ENCODE measurements at places on chromosomes 3 and 15. TPM values are rescaled to one million over a fixed set of nuclear protein-coding genes. Genes with fewer than 3 reads are reported as not detected.

DNA sequence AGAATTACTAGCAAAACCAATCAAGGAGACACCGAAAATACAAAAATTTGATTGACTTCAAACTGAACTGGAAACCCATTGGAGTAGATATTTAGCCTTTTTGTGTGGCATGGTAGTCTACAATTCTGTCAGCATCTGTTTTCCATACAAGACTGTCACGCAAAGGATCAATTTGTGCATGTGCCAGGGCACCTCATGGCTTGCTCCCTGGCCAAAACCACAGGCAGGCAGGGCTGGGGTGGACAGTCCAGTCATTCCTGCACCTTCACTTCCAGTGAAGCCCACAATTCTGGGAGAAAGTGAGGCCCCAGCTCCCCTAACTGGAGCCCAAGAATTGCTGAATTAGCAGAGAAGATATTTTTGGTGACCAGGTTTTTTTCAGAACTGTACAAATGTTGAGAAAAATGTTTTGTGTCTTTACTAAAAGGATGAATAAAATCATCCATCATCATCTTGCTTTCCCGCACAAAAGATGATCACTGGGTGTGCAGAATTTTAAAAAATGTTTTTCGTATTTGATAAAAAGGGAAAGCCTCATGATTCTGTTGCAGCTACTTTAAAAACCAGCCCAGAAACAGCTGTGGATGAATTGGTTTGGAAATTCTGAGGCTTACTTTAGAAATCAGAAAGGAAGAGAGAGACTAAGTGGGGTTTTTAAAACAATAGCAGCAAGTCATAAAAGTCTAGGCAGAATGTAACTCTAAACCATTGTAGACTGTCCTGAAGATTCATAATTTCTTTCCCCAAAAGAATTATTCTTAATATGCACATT, 86.4 kb downstream of the PCCB start:
- no peak for ATAC-seq

DNA sequence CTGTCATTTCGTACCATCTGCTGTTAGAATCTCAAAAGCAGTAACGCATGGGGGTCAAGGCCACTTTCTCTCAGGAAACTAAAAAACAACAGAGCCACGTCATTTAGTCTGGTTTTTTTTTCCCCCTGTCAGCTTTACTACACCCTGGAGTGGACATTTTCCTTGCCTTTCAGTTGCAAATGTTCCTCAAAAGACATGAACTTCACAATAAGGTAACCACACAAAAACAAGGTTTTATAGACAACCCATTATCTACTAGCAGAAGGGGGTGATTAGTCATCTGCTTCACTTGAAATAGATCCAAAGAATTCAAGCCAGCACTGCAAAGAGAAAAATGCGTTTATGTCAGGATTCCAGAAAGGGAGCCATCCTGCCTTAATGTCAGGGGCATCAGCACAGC, 171.8 kb upstream of the CDIN1 start:
- no peak for ATAC-seq

The ZIC1 gene
- total RNA-seq: not detected

The GOLGA8S gene
- total RNA-seq: 0.06 TPM

- no peak for ATAC-seq
These were observed 78.6 kb downstream of the PLD1 start for GRCh38 chr3:171731691-171732090.

- no peak for ATAC-seq
These were observed at the start of gene SOX2 for GRCh38 chr3:181711325-181712135. SOX2 (plus strand) TSS chr3:181711925; CDS start chr3:181712361, 436 bp downstream.

DNA sequence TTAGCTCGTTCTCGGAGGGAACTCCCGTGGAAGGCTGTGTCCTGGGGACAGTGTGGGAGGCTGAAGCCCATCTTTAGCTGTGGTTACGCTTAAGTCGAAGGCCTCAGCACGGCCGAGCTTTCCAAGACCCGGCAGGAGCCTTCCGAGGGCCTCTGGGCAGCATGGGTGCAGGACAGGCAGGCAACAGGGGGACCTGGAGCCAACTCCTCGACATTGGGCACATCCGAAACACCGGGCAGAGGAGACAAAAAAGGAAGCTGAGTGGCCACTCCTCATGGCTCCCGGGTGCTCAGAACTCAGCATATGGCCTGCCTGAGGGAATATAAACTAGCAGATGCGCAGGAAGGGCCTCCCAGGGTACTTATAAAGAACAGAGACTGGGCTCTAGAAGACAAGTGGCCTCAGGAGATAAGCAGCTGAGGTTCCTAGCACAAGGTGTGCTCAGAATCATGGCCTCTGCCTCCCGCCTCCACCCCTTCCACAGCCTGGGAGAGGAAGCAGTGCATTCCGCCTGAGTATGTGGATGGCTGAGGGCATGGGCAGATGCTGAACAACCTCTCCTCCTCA, 34.1 kb downstream of the ABTB1 start:
- no peak for ATAC-seq

DNA sequence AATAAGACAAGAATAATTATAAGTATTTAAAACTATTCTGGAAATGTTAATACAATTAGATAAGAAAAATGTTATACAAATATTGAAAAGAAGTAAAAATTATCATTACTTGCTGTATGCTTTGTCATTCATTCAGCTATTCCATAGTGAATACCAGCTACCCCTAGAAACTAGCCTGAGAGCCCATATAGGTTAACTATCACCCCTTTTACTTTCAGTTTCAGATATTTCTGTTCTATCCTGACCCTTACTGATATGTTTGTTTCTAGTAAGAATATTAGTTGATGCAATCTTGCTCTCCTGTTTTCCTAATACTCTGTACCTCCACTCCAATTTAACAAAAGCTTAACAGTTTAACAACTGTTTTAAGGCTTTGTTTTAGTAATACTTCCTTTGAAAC, 31.6 kb downstream of the FAM227B start:
- ATAC-seq: no peak

GRCh38 chr3:45773072-45773471, 23.3 kb downstream of the SLC6A20 start:
- ATAC-seq: peak; percentile 9

The KLF15 gene
- total RNA-seq: 0.16 TPM

DNA sequence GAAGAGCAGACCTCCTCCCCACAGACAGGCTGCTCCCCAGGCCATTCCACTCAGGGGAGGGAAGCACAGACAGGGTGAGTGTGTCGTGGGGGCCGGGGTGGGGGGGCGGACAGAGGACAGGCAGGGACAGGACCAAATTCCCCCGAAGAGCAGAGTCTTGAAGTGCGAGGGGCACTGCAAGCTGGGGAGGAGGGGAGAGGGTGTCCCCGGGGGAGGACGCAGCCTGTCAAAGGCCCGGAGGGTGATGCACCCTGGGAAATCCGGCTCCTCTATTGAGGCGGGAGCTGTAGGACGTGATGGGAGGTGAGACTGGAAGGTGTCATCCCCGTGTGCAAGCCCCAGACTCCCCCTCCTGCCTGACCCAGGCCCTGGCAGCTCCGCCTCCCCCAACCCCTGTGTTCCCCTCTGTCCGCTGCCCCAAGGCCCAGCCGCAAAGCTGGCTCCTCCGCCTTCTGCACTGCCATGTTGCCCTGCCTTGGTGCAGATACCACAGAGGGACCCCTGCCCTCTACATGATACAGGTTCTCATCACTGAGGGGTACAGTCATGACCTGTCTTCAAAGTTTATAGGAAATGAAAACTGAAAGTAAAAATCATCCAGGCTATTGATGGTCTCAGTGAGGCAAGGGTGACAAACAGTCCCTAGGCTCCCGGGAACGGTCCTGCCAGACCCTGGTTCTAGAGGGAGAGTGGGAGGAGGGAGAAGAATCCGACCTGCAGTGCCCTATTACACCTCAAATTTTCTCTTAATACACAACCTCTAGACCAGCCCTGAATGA, 76.3 kb upstream of the IQSEC1 start:
- ATAC-seq: peak; percentile 50

GRCh38 chr15:69704229-69704628, 251.6 kb downstream of the RPLP1 start:
- no peak for ATAC-seq

- ATAC-seq: no peak
These were observed 11.3 kb upstream of the TMEM87A start for GRCh38 chr15:42284551-42284950.

GRCh38 chr3:65963787-65964677, 74.7 kb downstream of the MAGI1 start:
- ATAC-seq: peak; percentile 94

DNA sequence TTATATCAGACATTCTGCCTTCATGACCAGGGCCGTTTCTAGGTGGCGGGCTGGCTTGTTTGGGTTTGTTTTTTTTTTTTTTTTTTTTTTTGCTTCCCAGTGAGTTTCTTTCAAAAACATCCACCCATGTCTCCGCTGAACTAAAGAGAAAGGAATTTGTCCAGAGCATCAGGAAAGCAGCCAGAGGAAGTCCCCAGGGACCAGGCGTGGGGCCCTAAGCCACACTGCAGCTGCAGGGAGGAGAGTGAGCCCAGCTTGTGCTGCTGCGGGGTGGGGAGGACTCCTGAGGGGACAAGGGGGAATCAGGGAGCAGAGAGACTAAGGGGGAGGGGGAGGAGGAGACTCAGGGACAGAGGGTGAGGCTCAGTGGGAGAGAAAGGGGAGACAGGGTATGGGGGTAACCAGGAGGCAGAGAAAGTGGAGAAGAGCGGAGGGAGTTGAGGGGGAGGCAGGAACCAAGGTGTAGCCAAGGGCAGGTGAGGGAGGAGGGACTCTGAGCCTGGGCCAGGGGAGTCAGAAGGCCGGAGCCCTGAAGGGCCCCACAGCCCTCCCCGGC, 49.5 kb downstream of the CYP11A1 start:
- no peak for ATAC-seq

- no peak for ATAC-seq
These were observed 2.3 kb downstream of the SUCNR1 start for GRCh38 chr3:151875759-151876158.

DNA sequence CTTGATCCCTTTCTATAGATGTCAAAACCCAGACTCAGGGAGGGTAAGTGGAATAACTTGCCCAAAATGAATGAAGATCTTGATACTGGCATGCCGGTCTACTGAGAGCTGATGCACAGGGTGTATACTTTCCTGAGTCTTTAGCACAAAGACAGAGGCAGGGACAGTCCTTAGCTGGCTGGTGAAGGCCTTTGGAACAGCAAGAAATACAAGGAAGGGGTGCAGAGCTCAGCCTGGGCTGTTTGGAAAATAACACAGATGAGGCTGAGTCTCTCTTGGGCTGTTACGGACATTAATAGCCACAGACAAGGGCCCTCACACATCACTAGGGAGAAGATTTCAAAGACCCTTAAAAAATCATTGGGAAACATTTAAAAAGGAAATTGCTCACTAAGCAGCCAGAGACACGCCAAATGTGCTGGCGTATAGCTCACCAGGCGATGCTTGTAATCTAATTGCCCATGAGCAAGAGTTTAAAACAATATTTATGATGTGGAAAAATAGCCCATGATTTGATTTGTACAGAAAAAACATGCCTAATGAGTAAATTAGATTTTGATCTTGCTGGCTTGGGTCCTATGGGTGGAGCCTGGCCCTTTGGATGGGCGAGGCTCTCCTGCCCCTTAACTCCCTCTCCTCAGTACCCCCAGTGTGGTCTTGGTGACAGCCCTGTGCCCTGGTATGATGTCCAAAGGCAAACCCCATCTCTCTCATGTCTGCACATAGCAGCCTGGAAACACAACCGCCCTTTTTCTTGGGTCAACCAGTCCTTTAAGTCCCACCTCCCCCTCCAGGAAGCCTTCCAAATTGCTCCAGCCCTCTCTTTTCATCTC, 81.8 kb upstream of the MRPS22 start:
- ATAC-seq: no peak

The ETFA gene
- total RNA-seq: 113 TPM

- ATAC-seq: no peak
These were observed 2.7 kb downstream of the RNF13 start for GRCh38 chr3:149815728-149816127.

The SLC51B gene
- total RNA-seq: not detected

DNA sequence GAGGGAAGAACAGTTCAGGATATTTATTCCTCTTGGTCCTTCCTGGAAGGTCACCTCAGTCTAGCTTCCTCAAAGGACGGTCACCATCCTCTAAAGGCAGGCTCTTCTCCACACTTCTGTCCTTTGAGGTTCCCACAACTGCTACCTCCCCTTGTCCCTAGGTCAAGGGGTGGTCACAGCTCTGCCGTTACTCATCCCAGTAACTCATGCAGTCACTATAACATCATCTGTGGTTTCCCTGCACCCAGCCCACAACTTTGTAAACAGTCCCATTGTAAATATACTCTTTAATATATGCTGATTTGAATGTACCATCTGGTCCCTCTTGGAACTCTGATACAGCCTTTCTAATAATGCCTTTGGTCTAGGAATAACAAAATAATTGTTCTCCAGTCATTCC, 887.4 kb downstream of the FHIT start:
- peak; percentile 47 for ATAC-seq

The BCL2A1 gene
- 32.7 TPM for total RNA-seq

The TGM4 gene
- total RNA-seq: not detected

GRCh38 chr15:42640109-42640508, 64.7 kb downstream of the STARD9 start:
- no peak for ATAC-seq

The OR5H14 gene
- not detected for total RNA-seq

- ATAC-seq: peak; percentile 8
These were observed 844 bp upstream of the PFN2 start for GRCh38 chr3:149971403-149972075.

- no peak for ATAC-seq
These were observed 86.4 kb downstream of the SYNPR start for GRCh38 chr3:63364495-63364894.
